ENCODE measurements at places on chromosomes 6 and 20. TPM values are rescaled to one million over a fixed set of nuclear protein-coding genes. Genes with fewer than 3 reads are reported as not detected.

DNA sequence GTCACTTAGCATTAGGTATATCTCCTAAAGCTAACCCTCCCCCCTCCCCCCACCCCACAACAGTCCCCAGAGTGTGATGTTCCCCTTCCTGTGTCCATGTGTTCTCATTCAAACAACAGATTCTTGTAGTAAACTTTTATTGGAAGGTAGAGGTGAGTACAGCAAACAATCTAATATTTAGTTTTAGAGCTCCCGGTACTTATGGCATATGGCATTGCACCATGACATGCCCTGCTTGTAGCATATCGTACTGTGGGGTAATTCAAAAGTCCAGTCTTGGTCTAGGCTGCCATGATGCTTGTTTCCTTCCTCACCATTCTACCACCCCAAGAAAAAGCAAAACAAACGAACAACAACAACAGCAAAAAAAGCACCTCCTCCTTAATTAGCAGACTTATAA is 289.5 kb downstream of the ZNF217 start:
- no peaks in the 10 kb centered on the region for H3K4me1 ChIP-seq
- DNase-seq = no peak
- H3K36me3 ChIP-seq = no peaks in the 10 kb centered on the region

DNA sequence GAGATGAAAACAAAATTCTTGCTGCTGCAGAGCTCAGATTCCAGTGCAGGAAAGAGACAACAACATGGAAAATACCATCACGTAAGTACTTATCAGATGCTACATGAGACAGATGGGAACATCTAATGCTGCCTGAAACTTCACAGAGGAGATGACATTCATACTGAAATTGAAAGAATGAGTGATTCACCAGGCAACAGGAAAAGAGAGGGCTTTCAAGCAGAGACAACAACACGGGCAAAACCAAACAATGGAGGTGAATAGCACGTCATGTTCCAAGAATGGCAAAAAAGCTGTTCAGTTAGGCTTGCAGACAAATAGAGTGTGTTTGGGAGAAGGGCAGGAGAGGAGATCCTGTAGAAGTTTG is 39.3 kb downstream of the GTF2H5 start:
- H3K27me3 ChIP-seq = no peaks in the 10 kb centered on the region
- no peaks in the 10 kb centered on the region for H3K4me1 ChIP-seq
- no peak for DNase-seq
- H3K27ac ChIP-seq = no peak overlapping the region
- H3K36me3 ChIP-seq = no peaks in the 10 kb centered on the region
- no peak overlapping the region for H3K4me3 ChIP-seq

- H3K4me1 ChIP-seq = no peaks in the 10 kb centered on the region
- H3K4me3 ChIP-seq = no peak overlapping the region
- DNase-seq = no peak
- no peak overlapping the region for H3K27ac ChIP-seq
Observed at GRCh38 chr20:23754731-23755130, 4.0 kb upstream of the CST1 start.

GRCh38 chr6:40848038-40848437 is 191.0 kb downstream of the UNC5CL start:
- no peak overlapping the region for H3K27ac ChIP-seq
- no peak for DNase-seq
- H3K27me3 ChIP-seq = peaks cover 4% of the 10 kb centered on the region
- H3K36me3 ChIP-seq = no peaks in the 10 kb centered on the region

DNA sequence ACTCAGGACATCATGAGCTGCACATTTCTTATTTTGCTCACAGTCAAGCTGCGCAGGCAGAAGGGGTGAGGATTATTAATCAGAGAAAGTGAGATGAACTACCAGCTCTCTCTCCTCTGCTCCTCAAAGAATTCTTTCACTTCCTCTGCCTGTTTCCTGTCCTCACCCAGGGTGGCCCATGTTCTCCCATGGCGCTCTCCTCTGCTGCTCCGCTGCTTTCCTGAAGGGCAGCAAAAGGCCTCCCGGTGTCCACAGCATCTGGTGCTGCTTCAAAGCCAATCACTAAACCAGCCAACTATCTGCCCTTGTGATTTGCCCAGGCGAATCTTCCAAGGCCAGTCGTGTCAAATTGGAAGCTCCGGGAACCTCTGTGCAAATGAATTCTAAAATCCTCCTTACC is 324.2 kb downstream of the TPBG start:
- H3K27me3 ChIP-seq = no peaks in the 10 kb centered on the region
- DNase-seq = no peak
- no peak overlapping the region for H3K4me3 ChIP-seq
- no peak overlapping the region for H3K27ac ChIP-seq

GRCh38 chr6:34022250-34022872 is 123.5 kb downstream of the GRM4 start:
- no peak overlapping the region for H3K27ac ChIP-seq
- DNase-seq = no peak
- no peaks in the 10 kb centered on the region for H3K4me1 ChIP-seq
- H3K4me3 ChIP-seq = no peak overlapping the region
- H3K27me3 ChIP-seq = peaks cover 35% of the 10 kb centered on the region

GRCh38 chr6:108452711-108453195 is 108.0 kb upstream of the FOXO3 start:
- no peaks in the 10 kb centered on the region for H3K36me3 ChIP-seq
- H3K4me3 ChIP-seq = no peak overlapping the region
- no peak overlapping the region for H3K27ac ChIP-seq
- DNase-seq = no peak

DNA sequence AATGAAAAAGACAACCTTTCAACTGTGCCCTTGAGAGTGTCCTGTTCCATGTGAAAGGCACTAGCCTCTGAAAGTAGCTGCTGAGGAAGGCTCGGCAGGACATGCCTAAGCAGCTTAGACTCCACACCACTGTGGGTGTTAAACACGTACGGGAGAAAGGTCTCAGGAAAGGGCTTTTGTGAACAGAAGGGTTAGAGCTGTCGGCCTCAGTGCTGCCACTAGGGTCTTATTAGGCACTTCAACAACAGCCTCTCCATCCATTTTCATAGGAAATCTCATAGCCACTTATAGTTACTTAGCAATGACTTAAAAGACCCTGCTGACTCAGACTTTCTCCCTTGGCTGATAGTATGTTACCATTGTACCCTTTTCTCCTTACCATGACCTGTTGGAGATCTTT is 662.8 kb downstream of the TBC1D32 start:
- no peaks in the 10 kb centered on the region for H3K27me3 ChIP-seq
- H3K27ac ChIP-seq = no peak overlapping the region
- no peaks in the 10 kb centered on the region for H3K4me1 ChIP-seq
- no peaks in the 10 kb centered on the region for H3K36me3 ChIP-seq

DNA sequence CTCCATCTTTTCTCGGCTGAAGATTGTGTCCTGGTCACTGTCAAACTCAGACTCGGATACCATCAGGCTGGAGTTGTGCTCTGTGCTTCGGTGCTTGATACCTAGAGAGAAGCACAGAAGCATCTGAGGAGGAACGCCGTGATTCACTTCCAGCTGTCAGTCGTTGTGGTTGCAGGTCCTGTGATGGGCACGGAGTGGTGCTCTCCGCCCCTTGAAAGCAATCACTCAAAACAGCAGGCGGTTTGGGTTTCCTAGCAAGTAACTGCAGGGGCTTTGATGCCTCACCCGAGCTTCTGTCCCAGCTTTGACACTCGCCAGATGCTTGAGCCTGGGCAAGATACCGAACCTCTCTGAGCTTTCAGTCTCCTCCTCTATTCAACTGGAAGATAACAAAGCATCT is 52.5 kb downstream of the ALDH5A1 start:
- no peak overlapping the region for H3K4me3 ChIP-seq
- no peak for DNase-seq
- H3K27ac ChIP-seq = no peak overlapping the region
- peaks cover 3% of the 10 kb centered on the region for H3K27me3 ChIP-seq
- H3K4me1 ChIP-seq = no peaks in the 10 kb centered on the region

- no peak for DNase-seq
- H3K4me1 ChIP-seq = peaks cover 22% of the 10 kb centered on the region
- no peaks in the 10 kb centered on the region for H3K27me3 ChIP-seq
- no peaks in the 10 kb centered on the region for H3K36me3 ChIP-seq
Observed at GRCh38 chr6:166446146-166446545, 63.4 kb upstream of the MPC1 start.

DNA sequence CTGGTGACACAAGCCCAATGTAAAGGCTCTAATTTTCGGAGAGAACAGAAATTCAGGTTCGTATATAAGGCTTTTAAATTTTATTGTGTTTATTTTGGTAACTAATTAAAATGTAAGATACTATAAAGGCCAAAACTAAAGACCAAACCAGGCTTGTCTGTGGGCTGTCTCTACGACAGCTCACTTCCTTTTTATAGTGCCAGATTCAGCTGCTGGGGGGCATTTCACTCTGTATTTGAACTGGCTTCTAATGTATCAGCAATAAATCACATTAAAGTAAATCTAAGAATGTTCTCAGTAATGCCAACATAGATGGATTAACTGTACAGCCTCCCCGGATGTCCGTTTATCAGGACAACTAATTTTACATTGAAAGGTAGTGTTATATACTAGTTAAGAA is 31.1 kb upstream of the STXBP5 start:
- no peaks in the 10 kb centered on the region for H3K36me3 ChIP-seq
- no peaks in the 10 kb centered on the region for H3K27me3 ChIP-seq
- H3K4me1 ChIP-seq = no peaks in the 10 kb centered on the region
- H3K4me3 ChIP-seq = no peak overlapping the region
- no peak overlapping the region for H3K27ac ChIP-seq

GRCh38 chr6:23246896-23247295 is 677.5 kb downstream of the HDGFL1 start:
- H3K36me3 ChIP-seq = no peaks in the 10 kb centered on the region
- no peaks in the 10 kb centered on the region for H3K27me3 ChIP-seq
- H3K4me1 ChIP-seq = no peaks in the 10 kb centered on the region
- H3K4me3 ChIP-seq = no peak overlapping the region
- H3K27ac ChIP-seq = no peak overlapping the region

DNA sequence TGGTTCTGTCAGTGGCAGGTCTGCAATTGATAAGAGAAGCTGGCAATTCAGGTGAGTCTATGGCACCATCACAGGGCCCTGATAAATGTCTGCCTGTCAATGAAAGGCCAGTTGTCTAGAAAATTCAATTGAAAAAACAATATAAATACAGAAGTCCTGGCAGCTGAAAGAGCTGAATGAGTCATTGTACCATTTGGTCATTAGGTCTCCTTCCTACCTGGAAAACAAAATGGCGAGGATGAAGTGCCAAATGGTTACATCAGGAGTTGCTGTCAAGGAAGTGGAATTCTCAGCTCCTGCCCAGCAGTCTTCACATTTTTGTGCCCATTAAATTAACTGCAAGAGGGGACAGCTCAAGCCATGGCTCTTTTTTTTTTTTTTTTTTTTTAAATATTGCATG is 37.7 kb downstream of the PEX7 start:
- H3K4me1 ChIP-seq = no peaks in the 10 kb centered on the region
- no peaks in the 10 kb centered on the region for H3K36me3 ChIP-seq
- no peak overlapping the region for H3K4me3 ChIP-seq

- H3K4me1 ChIP-seq = peaks cover 4% of the 10 kb centered on the region
- DNase-seq = no peak
- no peak overlapping the region for H3K4me3 ChIP-seq
- no peaks in the 10 kb centered on the region for H3K27me3 ChIP-seq
Observed at GRCh38 chr20:24481173-24481572, 11.7 kb downstream of the SYNDIG1 start.

DNA sequence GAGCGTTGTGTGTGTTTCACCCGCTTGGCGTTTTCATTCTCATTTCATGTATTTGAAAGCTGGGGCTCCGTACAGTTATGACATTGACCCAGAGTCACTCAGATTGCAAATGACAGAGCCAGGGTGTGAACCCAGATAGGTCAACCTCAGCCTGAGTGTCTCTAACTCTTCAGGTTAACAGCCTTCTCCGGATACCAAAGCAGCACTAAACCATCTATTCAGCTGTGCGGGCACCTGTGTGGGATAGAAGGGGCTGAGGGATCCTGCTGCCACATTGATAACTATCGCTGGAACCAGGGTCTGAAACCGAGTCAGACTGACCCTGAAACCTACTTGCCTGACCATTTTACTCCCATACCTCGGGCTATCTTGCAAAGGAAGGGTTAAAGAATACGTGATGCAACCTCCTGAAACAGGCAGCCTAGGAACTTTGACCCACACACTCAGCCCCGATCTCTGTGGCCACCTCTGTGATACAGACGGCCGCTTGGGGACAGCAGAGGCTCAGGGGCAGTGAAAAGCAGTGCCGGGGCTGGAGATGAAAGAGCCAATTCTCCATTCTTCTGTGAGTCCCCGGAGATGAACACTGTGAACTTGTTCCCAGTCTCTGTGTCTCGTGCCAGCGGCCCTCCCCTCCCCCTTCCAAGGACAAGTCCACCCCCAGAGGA is 233.5 kb upstream of the QKI start:
- no peaks in the 10 kb centered on the region for H3K27me3 ChIP-seq
- no peaks in the 10 kb centered on the region for H3K4me1 ChIP-seq
- no peaks in the 10 kb centered on the region for H3K36me3 ChIP-seq
- DNase-seq = no peak

DNA sequence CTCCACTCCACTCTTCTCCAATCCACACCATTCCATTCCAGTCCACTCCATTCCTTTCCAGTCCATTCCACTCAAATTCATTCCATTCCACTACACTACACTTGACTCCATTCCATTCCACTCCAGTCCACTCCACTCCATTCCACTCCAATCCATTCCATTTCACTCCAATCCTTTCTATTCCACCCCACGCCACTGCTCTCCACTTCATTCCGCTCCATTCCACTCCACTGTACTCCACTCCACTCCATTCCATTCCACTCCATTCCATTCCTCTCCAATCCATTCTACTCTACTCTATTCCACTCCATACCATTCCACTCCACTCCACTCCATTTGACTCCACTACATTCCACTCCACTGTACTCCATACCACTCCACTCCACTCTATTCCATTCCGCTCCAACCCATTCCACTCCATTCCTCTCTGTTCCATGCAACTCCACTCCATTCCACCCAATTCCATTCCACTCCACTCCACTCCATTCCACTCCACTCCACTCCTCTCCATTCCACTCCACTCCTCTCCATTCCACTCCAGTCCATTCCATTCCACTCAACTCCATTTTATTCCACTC is 23.4 kb upstream of the DEFB125 start:
- DNase-seq = no peak
- H3K27ac ChIP-seq = no peak overlapping the region
- no peaks in the 10 kb centered on the region for H3K36me3 ChIP-seq
- no peaks in the 10 kb centered on the region for H3K4me1 ChIP-seq

TINAG gene
- 0.11 TPM for polyA plus RNA-seq

SRSF12 gene
- 1.2 TPM for polyA plus RNA-seq

MPC1 gene
- polyA plus RNA-seq = 106 TPM

DLK2 gene
- 10.0 TPM for polyA plus RNA-seq

SLC17A2 gene
- polyA plus RNA-seq = 0.07 TPM

CAGE1 gene
- polyA plus RNA-seq = 0.02 TPM

TCP11 gene
- 0.30 TPM for polyA plus RNA-seq

KCNG1 gene
- polyA plus RNA-seq = 0.71 TPM
